Central memory CD4-positive, alpha-beta T cell (primary cell): ENCODE measurements at places on chromosomes 3 and 15.
A peak's percentile ranks its signal among the peaks of the same experiment; 100 is the strongest.

DNA sequence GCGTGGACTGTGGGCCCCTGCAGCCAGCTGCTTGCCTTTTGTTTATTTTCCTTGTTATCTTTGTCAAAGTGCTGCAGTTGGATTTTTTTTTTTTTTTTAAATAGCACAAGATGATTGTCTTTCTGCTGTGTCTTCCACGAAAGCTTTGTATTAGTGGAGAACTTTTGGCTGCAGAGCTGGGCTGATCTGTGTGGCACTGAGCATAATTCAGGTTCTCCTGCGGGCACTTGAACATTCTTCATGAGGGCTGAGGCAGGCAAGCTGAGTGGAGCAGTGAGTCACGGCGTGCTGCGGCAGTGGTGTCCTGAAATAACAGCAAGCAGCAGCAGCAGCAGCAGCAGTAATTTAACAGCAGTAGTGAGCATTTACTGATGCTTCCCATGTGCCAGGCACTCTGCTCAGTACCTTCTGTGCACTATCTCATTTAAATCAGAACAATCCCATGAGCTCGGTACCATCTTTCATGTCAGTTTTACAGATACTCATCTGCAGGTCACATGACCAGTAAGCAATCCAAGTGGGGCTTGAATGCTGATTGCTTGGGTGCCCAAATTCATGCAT is 45.8 kb downstream of the MITF start:
- no peak for DNase-seq

- DNase-seq: peak; percentile 32
Measured at GRCh38 chr3:113552851-113553250, 20.5 kb downstream of the SIDT1 start.

- DNase-seq: no peak
Measured at GRCh38 chr3:142735462-142735861, 11.6 kb downstream of the TRPC1 start.

DNA sequence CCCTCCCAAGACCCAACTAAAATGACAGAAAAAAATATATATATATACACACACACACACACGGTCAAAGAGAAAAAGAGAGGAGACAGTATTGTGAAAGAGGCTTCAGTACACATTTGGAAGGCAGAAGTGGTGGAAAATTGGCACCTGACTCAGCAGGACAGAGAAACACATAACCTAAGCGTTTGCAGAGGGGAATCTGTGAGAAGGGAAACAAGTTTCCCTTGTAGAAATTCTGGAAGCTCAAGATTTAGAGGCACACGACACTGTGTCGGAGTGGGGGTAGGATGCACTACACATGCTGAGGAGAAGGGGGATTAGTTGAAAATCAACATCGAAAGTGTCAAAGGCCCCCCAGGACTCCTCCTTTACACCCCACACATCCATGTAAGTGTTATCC is 53.1 kb downstream of the PAK2 start:
- DNase-seq: no peak

DNA sequence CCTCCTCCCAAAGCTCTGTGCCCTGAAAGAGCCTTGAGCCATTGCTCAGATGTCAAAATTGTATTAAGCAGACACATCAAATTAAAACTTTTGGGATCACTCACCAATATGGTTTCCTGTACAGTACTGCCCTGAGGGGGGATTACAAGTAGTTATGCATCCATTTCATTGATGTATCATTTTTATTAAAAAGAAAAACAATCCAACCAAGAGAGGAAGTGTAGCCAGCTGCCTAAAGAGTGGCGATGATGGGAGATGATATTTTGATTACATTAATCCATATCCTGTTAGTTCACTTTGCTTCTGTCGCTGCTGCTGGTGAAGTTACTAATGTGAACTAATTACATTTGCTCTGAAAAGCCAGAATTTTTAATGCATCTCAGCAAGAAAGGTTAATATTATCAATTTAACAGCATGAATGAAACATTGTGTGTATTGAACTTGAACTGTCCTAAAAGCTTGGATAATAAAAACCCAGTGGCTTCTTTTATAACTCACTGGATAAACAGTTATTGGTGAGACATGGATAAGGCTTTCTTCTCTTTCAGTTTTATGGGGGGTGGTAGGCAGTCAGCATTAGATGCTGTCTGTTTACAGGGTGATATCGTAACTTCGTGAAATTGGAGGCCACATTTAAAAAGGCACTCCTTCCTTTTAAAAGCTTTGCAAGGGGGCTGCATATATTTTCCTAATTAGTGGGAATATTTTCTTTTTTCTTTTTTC is 87.7 kb downstream of the IGF1R start:
- no peak for DNase-seq

DNA sequence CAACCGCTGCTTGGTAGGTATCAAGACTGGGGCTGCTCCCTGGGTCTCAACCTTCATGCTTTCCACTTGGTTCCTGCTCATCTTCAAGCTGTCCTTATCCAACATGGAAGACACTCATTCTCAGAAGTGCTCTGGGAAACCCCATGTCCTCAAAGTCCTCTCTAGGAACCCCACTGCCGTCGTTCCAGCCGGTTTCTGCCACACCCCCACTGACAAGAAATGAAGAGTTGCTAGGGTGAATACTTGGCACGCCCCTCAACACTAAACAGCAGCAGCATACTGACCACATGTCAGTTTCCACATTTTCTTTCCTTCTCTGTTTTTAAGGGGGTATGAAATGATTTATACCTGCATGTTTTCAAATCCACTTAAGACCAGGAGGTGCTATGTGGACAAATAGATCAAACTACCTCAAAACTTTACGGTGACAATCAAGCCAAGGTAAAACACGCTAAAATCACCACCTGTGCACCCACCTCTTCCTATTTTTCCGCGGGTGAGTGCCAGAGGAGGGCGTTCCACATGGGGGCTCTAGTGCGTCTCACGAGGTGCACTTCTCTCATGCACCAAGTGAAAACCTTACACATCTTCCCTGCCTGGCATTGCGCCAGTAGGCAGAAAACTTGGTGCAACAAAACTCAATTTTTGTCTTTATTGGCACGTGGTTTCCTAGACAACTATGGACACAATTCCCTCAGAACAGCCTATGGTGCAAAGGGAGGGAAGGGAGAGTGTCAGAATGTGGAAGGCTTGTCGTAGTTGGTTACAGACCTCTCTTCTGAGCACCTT is 125.1 kb downstream of the TJP1 start:
- DNase-seq: no peak

DNA sequence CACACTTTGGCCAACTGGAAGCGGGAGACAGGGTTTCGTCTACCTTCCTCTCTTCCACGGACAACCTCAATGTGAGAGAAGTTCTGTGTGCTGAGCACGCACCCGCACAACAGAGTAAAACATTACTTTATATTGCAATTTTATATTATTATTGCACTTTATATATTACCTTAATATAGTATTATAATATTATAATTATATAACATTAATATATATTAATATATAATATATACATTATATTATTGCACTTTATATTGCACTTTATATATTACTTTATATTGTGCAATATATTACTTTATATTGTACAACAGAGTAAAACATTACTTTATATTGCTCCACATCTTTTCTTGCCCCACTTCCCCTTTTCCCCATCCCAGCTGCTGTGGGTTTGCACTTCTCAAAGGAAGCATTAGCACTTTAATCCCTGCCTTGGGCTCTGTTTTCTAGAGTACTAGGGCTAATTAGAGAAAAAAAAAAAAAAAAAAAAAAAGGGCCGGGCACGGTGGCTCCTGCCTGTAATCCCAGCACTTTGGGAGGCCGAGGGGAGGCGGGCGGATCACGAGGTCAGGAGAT is 76.4 kb upstream of the SLC4A7 start:
- no peak for DNase-seq

DNA sequence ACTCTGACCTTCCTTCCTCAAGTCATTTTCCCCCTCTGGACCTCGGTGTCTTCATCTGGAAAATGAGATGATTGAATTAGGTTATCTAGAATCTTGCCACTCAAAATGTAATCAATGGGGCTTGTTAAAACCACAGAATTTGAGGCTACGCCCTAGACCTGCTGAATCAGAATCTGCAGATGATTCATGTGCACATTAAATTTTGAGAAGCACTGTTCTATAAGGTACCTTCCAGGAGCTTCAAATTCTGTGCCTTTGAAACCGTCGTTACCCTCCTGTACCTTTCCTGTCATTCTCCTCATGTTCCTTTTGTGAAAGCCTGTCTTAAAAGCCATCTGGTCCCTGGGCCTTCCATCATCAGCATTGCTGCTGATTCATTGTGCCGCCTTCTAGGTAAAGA is 172.4 kb upstream of the TOPAZ1 start:
- DNase-seq: no peak

DNA sequence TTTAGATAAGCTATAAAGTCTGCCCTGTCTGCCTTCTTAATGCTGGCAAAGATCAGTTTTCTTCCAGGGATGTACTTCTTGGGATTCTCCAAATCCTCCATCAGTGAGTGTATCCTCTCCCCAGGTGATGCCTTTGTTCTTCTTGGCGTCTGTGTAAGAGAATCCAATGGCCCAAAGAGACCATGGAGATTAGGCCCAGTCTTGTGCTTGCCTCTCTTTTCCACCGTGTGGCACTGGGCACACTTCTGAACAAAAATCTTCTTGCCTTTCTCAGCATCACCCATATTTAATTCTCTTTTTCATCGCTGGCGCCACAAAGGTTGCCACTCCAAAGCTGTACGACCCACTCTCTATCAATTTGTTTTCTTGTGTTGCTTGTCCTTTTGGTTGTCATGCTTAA is 32.2 kb upstream of the TAMM41 start:
- DNase-seq: no peak

GRCh38 chr15:90981681-90982080 is 12.7 kb downstream of the PRC1 start:
- DNase-seq: no peak

GRCh38 chr3:74537164-74537563 is 77.3 kb downstream of the CNTN3 start:
- no peak for DNase-seq

- no peak for DNase-seq
Measured at GRCh38 chr3:133328373-133328772, 71.5 kb upstream of the BFSP2 start.

DNA sequence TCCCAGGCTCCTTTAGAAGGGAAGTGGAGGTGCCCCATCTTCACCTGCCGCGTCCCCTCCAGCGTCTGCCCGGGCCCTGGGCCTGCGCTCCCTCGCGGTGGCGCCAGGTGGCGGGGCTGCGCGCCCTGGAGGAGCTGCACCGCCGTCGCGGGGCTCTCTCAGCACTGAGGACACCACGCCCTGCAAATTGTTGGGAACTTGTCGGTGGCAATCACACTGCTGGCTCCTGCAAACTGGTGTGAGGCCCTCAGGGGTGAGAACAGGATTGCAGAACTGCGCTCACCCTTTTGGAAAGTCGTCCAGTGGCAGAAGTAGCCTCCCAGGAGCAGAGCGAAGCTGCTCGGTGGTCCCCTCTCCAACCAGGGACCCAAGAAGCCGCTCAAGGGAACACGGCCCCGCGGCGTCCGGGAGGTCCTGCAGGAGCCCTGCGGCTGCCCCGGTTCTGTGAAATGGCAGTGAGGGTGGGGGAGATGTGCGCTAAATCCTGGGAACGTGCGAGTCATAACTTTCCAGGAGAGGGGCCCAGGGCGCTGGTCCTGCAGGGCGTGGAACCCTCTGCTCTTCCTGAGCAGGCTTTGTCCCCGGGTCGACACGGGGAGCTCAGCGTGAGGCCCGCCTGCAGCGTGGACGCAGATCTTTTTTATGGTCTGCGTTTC is 995 bp upstream of the LRRK1 start:
- DNase-seq: peak; percentile 31

GRCh38 chr3:115982108-115982507 is 358.8 kb downstream of the GAP43 start:
- DNase-seq: no peak

DNA sequence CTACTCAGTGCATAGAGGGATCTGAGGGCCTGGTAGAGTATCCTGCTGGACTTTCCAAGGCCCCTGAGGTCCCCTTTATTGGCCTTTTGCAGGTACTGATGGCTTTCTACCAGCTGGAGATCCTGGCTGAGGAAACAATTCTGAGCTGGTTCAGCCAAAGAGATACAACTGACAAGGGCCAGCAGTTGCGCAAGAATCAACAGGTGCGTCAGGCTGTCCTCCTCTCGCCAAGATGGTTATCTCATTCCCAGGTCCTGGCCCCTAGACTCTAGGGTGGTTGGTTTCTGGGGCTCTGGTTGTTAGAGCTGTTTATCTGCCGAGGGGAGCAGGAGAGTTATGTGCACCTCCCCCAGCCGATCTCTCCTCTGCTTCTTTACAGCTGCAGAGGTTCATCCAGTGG is 9.3 kb downstream of the EIF2B5 start:
- no peak for DNase-seq

DNA sequence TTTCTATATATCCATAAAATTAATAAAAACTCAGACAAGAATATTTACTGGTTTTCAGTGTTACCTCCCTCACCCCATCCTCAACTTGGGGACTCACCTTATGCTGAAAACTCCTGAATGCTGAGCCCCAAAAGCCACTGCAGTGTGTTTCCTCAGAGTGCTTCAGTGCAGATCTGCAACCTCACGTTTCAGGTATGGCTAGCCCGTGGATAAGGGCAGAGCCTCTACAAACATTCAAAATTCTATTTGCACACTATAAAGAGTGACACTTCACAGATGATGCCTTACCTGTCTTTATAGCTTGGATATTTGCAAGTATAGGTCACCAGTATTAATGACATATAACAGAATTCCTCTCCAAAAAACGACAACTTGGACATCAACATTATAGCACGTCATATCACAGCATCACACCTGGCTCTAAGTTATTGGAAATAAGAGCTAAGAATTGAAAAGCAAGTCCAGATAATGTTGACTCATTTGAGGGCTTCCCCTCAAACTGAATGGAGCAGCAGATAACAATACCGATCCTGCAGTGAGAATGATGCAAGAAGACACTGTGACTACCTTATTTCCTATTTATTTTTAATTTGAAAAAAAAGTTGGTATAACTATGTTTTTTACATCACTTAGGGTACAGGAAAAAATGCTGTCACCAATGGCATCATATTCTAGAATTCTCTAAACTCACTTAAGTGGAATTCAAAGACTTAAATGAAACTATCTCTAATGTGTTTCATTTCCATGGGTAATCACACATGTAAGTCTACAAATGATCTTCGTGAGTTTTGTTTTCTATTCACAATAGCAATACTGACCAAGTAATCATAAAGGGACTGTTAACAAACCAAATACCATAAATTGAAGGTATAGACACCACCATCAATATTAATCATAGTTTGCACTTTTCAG is 40.7 kb upstream of the RSL24D1 start:
- DNase-seq: no peak

DNA sequence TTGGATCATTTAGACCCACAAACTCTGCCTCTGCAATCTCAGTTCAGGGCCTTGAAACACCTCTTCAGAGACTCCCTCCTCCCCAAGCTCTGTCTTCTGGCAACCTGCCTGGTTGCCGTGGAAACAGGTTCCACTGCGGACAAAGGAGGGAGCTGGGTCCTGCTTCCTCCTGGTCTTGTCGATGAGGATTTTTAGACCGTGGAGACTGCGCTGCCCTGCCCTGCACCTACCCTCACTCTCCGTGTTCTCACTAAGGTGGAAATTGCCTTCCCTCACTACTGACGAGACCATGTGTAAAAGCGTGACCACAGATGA is at the start of gene RTP1:
Gene RTP1 (plus strand): TSS at position 152 of the 315 bp plus-strand sequence. CDS start 30 bp downstream, at position 182.
- no peak for DNase-seq

DNA sequence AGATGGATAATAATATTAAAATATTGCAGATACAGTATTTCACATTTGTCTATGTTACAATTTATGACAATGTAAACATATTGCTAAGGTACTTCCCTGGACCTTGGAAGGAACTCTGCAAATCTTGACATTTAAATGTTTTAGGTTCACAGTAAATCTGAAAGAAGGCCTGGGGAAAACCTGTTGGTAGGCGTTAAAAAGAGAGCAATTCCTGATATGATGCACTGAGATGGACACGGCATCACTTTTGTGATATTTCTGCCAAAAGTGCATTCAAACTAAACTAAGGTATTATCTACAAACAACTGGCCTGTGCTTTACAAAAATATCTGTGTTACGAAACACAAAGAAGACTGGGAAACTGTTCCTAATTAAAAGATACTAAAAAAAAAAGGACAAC is 6.1 kb upstream of the TP63 start:
- no peak for DNase-seq
